ENCODE measurements at places on chromosomes 3 and 15.
A peak's percentile ranks its signal among the peaks of the same experiment; 100 is the strongest.

GRCh38 chr3:133926736-133927539 lies 31.3 kb upstream of the RAB6B start:
- DNase-seq: no peak

GRCh38 chr15:35810007-35810406 lies 264.0 kb upstream of the DPH6 start:
- no peak for DNase-seq

DNA sequence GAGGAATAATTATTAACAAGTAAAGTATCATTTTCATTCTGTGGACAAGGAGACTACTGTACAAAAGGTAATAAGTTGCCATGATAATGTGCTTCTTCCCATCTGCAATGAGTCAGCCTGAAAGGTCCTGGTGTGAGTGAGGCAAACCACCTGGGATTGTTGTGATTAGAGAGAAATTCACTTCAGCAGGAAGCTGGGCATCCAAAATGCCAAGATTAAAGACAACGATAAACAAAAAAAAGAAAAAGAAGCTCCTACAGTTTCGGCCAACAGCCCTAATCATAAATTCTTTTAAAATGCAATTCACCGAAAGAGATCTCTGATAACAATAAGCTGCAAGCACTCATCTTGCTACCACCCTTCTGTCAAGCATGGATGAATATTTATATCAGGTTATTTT lies 507.8 kb downstream of the TUSC7 start:
- DNase-seq: no peak

DNA sequence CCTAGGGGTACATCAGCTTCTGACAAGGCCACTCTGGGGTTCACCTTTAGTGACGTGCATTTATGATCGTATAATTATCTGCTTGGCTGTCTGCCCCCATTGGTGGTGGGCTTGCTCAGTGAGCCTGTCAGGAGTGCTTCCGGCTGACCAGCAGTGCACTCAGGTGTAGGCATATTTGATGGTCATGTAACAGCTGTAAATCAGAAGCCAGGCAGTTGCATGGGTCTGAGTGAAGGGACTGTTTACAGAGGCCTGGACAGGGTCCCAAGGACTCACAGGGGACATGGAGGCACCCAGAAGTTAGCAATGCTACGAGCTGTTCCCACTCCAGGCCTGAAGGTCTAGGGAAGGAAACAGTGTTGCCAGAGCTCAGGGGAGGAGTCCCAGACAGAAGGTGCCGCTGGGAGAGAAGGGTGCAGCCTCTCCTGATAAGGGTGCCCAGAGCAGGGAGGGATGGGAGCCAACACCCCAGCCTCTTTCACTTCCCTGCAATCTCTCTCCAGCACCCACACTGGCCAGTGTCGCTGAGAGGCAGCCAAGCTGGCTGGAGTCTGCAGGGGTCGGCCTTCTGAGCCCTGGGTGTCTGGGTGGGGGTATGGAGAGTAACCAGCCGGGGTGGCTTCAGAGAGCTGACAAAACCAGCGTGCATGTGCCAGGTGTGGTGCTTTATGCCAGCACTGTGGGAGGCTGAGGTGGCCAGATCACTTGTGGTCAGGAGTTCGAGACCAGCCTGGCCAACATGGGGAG lies 61.3 kb upstream of the PRR23E start:
- no peak for DNase-seq

DNA sequence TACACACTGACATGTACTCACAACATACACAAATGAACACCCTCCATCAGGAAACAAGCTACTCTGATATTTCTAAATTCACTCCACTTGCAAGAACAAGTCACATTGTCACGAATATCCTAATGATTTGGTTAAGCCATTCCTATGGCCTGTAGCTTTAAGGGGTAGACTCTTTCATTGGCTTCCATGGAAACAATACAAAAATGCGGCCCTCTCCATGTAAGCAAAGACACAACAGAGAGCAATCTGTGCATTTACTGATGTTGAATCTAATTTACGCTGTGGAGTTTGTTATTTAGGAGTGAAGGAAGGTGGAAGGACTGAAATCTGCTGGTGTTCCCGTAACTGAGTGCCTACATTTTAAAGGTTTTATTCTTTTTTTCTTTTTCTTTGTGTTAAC lies 114.5 kb downstream of the FMN1 start:
- DNase-seq: no peak

DNA sequence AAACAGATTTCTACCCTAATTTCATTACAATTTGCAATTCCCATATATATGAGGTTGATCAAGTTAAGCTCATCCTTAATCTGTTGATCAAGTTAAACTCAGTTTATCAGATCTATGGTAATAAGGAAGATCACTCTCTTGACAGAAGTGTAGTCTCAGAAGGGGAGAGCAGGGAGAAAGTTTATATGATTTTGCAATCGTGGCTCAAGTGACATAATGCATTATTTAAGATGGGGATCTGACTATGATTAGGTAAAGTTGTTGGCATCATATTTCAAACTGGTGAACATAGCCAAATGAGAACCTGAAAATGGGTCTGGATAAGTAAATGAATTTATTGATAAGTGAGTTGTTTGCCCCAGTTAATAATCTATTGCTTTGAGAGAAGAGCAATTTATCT lies 995.3 kb downstream of the OTOL1 start:
- no peak for DNase-seq

GRCh38 chr3:11610044-11610671 lies 33.6 kb downstream of the VGLL4 start:
- DNase-seq: no peak

DNA sequence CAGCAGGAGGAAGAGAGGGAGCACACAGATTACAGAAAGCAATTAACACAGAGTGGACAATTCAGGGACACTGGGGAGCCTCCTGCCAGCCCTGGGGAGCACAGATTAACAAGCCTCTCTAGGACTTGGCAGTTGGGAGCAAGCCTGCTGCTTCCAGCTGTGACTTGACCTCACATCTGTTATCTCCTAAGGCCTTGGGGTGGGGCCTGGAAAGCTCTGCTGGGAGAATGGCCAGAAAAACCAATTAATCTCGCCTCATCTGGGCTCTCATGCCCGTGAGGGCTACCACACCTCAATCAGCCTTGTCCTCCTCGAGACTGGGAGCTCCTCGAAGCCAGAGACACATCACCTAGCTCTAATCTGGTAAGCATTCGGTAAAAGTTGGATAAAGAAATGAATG lies 39.1 kb downstream of the SEMA5B start:
- no peak for DNase-seq

DNA sequence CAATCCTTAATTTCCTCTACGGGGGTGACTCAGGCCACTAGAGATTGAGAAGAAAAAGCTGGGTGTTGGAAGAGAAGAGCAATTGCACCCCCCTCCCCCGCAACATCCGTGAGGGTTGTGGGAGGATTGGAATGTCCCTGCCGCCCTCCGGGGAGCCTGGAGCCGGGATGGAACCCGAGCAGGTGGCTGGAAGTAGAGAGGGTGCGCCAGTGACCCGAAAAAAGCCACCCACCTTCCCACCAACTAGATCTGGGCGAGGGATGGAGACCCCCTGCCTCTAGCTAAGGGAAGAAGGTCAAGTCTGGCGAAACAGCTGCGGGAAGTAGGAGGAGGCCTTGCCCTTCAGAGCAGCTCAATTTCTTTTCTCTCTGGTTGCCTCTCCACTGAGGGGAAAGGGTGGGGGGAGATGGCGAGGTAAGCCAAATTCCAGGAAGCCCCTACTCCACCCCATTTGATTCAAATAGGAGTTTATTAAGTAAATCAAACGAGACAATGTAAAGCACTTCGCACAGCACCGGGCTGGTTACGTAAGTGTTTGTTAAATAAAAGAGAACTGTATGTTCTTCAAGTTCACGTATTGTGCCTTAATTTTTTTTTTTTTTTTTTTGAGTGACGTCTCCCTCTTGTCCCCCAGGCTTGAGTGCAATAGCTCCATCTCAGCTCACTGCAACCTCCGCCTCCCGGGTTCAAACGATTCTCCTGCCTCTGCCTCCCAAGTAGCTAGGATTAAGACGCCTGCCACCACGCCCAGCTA lies 1.1 kb upstream of the WWTR1 start:
- no peak for DNase-seq

GRCh38 chr3:195582947-195583346 lies 793 bp downstream of the APOD start:
- peak; percentile 22 for DNase-seq

DNA sequence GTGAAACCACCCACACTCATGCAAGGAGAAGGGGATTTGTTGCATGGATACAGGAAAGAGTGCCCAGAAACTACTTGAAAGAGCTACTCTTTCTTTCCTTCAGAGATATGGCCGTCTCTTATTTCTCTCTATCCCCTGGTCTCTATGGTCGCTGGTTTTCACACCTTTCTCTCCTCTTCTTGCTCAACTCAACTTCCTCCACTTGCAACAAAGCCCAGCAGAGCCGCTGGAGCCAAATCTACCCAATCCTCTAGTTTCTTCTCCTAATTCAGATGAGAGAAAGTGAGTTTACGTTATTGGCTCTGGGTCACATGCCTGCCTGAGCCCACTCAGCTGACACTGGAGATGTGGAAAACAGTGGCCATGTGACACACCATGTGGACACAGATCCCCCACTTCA lies 215.2 kb downstream of the OSBPL10 start:
- DNase-seq: no peak

GRCh38 chr3:197554196-197554561 lies 1.6 kb downstream of the BDH1 start:
- DNase-seq: peak; percentile 42

DNA sequence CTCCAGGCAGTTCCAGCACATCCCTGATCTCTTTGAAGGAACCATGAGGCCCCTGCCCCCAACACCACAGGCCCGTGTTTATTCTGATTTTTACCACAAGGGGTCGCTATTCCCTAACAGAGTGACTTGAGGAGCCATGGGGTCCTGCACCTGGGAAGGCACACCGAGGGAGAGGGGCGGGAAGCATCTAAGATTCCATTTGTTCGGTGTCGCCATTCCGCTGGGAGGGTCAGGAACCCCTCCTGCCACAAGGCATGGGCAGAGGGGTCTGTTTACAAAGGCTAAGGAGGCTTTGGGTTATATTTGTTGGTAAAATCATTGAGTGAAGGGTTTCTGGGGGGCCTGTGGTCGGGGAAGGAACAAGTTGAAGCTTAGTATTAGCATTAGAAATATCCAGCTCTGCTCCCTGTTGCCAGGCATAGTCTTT lies 77.1 kb downstream of the WDR76 start:
- DNase-seq: peak; percentile 59

GRCh38 chr3:67415511-67415910 lies 238.9 kb downstream of the SUCLG2 start:
- no peak for DNase-seq

DNA sequence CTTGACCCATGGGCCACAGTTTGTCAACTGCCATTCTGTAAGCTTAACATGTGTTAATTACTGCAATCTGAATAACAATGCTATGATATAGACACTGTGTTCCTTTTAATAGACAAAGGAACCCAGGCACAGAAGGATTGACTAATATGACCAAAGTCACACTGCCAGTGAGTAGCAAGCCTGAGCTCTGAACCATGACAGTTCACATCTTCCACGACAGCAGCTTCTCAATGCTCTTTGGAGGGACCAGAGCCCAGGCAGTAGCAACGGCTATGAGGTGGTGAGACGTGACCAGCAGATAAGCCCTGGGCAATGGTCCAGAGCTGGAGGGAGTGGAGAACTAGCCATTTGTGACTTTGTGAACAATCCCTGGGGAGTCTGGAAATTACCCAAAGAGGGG lies 19.4 kb downstream of the CA12 start:
- no peak for DNase-seq

DNA sequence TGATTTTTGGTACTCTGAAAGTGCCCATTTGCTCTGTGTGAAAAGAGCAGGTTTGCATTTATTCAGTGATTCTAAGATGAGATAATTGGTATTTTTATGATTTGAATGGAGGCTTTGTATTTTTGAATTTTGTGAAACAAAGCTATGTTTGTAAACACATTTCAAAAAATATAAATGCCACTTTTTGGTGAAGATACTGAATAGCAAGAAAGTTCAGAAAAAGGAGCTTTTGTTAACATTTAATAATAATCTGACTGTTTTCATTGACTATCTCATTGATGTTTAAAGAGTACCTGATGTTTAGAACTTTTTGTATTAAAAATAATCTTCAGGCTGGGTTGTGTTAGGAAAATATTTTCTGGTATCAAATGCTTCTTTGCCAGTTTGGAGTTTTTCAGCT lies 23.7 kb downstream of the TCF12 start:
- DNase-seq: no peak

DNA sequence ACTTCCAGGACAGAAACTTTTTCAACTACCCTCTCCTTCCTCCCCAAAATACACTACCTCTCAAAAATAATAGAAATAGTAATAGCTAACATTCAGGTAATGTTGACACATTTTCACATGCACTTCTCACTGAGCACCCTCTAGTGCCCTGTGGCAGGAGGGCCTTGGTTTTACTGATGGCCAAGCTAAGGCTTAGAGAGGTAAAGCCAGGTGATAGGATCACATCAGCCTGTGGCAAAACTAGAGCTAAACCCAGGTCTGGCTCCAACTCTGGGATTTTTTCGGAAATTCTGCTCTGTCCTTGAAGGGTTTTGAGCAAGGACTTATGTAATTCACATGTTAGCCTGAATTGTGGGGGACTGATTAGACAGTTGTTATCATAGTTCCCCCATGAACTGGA lies 922 bp upstream of the TAMM41 start:
- DNase-seq: no peak

DNA sequence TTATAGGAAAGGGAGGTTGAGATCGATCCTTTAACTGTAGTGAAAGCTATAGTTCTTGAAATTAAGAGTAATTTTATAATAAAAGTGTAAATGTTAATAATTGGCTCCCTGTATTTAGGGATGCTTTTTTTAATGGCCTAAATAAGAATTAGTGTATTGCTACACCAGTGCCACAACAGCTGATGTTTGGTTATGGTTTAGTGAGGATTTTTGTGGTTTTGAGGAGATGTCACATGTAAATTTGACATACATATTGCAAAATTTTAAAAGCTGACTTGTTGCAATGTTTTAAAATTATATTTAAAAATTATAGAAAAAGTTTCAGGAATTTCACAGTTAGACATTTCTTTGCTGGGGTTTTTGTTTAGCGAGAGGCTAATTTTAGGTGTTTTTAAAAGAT lies 3.9 kb downstream of the TSC22D2 start:
- DNase-seq: no peak

DNA sequence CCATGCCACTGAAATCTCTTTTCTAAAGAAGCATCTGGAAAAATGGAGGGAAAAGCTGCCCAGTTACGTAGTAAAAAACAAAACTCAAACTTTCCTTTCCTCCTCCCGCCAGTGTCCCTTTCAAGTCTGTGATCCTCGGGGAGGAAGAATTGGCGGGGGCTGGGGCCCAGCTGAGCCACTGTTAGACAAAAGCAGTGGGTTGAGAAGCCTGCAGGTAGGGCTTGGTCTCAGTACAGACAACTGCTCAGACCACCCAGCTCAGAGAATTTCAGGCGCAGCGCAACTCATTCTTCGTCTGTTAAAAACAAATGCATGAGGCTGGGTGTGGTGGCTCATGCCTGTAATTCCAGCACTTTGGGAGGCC lies 117.1 kb downstream of the MYLK start:
- DNase-seq: no peak

All from H54 (cell line).